D341Med (cell line): ENCODE measurements at places on chromosomes 5 and 9.

GRCh38 chr5:17384181-17384580 is 113.8 kb upstream of the TAF11L2 start:
- DNase-seq, result no peak

- DNase-seq, result no peak
Measured at GRCh38 chr5:125554355-125554754, 807.9 kb upstream of the ZNF608 start.

DNA sequence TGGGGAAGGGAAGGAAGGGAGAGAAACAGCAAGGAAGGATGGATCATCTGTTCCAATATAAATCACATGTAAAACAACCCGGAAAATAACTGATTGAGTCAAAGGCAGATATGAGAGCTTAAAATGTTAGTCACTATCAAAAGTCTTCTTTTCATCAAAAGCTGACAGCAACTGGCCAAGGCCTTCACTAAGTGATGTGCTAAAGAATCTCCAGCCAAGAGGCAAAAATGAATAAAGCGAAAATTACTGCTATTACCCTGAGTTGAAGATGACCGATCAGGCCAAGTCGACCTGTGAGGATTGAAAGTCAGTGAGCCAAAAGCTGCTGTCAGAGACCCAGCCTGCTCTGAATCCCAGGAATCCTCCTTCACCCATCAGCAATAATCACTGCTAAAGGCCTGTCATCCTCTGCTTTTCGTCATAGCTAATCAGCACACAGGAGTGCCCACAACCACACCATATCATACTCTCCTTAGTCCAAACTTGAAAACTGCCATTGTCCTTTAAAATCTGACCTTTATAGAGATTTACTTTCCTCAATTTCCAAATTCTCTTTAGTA is 736.9 kb downstream of the TLE1 start:
- DNase-seq, result no peak

- no peak for DNase-seq
Measured at GRCh38 chr5:5374009-5374715, 48.3 kb upstream of the ICE1 start.

DNA sequence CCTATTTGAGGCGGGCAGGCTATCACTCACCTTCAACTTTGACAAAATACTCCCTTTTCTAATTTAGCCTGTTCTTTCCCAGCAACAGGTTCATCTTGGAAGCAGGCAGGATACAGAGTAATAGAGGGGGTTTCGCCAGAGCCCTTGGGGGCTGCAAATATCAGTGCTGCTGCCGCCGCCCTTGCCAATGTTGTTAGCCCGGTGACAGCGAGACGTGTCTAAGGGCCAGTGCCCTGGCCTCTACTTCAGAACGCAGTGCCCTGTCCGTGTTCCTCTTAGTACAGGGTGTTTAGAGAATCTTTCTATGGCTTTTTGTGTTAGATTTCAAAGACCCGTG is 703 bp downstream of the FAM120AOS start:
- DNase-seq, result no peak

GRCh38 chr9:15349892-15350761 is 43.1 kb upstream of the TTC39B start:
- DNase-seq, result no peak

GRCh38 chr5:8811581-8811980 is 734.3 kb downstream of the SEMA5A start:
- no peak for DNase-seq

GRCh38 chr5:15794052-15794985 is 294.3 kb downstream of the FBXL7 start:
- DNase-seq, result no peak

- DNase-seq, result peak; percentile 82
Measured at GRCh38 chr5:63959177-63959982, 2.9 kb downstream of the HTR1A start.

- DNase-seq, result no peak
Measured at GRCh38 chr9:13361076-13361475, 81.6 kb upstream of the MPDZ start.

GRCh38 chr5:67189931-67190330 is 6.7 kb downstream of the CD180 start:
- no peak for DNase-seq

GRCh38 chr5:139092741-139093343 is 105.3 kb downstream of the SIL1 start:
- DNase-seq, result no peak

DNA sequence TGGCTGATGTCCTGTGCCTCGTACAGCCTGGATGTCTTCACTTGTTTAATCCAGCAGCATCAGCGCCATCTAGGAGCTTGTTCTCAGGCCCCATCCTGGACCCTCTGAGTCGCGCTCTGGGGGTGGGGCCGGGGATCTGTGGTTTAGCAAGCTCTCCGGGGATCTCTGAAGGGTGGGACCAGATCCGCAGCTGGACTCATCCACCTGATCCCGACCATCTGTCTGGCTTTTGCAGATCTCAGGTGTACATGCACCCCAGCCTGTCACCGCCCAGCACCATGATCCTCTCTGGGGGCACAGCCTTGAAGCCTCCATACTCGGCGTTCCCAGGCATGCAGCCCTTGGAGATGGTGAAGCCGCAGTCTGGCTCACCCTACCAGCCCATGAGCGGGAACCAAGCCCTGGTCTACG is 15.1 kb upstream of the POMT1 start:
- peak; percentile 69 for DNase-seq

GRCh38 chr5:138789771-138790242 is 36.6 kb downstream of the CTNNA1 start:
- DNase-seq, result peak; percentile 56

DNA sequence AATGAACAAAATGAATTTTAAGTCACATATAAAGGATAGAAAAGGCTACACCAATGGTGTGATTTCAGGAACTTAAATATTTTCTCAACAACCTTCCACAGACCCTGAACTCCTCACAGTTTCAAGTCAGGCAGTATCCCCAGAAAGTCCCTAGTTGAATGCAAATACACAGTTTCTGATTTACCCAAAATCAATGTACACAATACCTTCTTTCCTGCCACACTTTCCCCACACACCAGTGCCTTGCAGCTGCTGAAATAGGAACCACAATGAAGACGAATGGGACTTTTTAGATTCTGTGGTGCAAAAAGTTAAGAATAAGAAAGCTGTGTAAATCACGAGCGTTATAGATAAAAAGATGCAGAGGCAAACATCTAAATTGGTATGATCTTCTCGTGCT is 552.4 kb upstream of the MEF2C start:
- no peak for DNase-seq

DNA sequence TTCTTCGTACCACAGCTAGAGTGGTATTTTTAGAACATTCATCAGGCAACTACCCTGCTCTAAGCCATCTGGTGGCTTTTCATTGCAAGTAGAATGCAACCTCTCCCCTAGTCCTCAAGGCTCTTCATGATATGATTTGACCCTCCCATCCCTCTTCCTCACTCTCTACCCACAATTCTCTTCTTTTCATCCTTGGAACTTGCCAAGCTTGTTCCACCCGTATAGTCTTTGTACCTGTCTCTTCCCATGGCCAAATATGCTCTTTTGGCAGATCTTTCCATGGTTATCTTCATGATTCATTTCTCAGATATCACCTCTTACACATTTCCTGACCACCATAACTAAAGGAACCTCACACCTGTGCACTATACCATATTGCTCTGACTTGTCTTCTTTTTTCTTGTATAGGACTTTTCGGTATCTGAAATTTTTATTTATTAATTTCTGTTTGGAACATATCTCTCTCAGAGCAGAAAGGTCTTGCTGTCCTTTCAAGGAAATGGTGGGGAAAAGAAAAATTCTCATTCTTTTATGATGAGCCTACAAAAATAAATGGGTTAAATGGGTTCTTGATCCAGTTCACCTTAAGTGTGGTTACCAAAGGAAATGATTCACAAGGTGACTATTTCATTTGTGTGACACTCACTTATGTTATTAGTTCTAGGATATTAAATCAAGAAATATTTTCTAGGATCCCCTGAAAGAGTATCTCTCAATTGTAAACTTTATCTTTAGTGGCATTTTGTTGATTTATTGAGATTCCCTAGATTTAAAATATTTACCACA is 3.7 kb upstream of the CD274 start:
- no peak for DNase-seq
